Activated CD4-positive, alpha-beta T cell treated with anti-CD3 and anti-CD28 coated beads, Interleukin-2, Interleukin-6, amounts not matched to agents 100 ng/mL and 50 ng/mL, durations not matched to agents 16 hours and 8 hours (primary cell): ENCODE measurements at places on chromosomes 5 and 9.

DNA sequence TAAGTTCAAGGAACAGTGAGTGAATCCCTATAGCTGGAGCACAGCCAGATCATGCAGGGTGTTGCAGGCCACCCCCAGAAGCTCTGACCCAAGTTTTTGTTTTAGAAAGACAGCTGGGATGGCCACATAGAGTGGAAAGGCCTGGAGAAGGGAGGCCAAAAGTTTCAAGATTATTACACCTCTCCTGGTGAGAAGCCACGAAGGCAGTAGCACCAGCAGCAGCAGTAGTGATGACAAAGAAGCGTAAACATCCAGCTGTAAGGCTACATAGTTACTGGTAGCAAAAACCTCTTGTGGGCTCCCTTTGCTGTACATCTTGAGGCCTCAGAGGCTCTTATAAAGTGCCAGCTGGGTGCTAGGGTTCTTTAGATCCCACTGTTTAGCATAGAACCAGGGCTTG lies 11.8 kb downstream of the ADAMTSL1 start:
- no peak for DNase-seq

GRCh38 chr5:150295172-150295634 lies 5.6 kb upstream of the CAMK2A start:
- no peak for DNase-seq

- DNase-seq, result no peak
Measured at GRCh38 chr5:83467371-83468035, 4.0 kb upstream of the VCAN start.

GRCh38 chr9:130198501-130199179 lies 26.4 kb downstream of the NCS1 start:
- DNase-seq, result no peak

DNA sequence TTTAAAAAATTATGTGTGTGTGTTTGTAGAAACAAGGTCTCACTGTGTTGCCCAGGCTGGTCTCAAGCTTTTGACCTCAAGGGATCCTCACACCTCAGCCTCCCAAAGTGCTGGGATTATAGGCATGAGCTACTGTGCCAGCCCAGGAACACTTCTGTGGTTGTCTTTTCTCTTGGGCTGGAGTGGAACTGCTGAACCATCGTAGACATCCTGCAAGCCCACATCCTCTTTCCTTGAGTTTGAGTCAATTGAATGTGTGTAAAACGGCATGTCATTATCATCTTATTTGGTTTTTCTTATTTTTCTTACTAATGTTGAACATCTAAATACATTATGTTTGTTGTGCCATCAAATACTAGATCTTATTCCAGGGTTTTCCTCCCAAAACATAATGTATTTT lies 40.0 kb downstream of the EHMT1 start:
- no peak for DNase-seq
